Inflammatory macrophage treated with lipopolysaccharide for 1 hour (primary cell): ENCODE measurements at places on chromosomes 7 and 10.

DNA sequence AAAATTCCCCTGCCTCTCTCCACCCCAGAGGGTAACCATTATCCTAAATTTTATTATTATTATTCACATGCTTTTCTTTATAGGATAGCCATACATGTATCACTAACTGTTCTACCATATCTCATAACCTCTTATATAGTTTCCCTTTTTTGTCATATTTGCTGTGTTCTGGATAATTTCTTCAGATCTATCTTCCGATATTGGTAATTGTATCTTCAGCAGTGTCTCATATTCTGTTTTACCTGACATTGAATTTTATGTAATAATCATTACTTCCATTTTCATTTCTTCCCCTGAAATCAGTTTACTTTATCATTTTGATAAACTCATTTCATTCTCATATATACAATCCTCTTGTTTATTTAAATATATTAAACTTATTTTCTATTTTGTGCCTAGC lies 273.5 kb downstream of the ADK start:
- no peak for DNase-seq

GRCh38 chr7:14762561-14762960 lies 140.0 kb downstream of the DGKB start:
- no peak for DNase-seq

DNA sequence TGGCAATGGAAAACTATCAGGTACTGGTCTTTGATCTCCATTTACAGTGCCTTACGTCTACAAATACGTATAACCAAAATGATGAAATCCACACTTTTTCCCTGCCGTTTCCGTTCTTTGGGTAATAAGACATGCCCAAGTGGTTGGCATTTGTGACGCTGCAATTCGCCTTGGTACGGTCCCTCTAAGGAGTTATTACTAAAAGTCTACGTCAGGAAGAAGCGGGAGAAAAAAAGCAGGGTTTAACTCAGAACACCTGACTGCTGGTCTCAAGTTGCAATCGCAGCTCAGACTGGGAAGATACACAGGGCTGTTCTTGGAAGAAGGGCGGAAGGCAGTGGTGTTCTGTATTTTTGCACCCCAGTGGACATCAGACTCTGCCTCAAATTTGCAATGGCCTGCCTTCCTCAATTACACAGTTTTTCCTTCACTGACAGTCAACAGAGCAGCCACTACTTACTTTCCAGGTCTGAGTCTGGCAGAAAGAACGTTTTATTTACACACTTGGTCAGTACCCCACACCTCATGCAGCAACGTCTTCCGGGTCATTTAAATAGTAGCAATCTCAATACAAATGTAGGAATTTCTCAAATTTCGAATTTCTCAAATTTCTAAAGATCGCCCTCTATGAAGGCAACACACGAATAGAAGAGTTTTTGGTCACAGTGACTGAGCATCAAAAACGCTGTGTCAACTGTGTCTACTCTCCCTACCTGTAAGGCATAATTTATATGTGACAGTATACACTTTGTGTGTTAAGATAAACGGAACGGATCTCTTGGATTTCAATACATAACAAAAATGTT lies 2.1 kb downstream of the BAIAP2L1 start:
- DNase-seq, result peak; percentile 52

GRCh38 chr7:20170633-20171032 lies 46.6 kb downstream of the MACC1 start:
- no peak for DNase-seq

DNA sequence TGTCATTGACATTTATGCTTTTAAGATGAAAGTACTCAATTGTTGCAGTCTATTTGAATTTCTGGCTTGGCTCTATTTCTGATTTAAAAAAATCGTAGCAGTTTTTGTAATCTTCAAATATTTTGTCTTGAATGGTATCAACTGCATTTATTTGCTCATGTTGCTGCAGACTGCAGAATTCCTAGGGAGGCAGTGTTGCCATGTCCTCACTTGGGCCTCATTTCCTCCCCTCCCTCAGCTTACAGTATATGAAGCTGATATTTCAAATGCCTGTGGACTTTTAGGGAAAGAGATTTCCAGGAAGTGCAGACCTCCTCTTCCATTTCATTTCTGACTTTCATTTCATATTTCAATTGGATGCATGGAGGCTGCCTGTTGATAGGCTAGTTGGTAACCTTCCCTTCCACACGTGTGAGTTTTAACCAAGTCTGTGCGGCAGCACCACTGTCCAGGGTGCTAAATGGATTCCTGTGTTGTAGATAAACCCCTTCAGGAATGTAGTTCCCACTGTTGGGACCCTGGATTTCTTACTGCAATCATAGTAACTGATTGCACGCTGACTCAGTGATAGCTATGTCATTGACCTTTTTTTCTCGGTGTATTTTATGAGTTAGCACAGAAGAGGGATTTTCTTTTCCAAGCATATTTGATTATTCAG lies 17.5 kb downstream of the VPS50 start:
- DNase-seq, result no peak

- no peak for DNase-seq
These were observed 91.0 kb upstream of the PDCD4 start for GRCh38 chr10:110780704-110781103.

DNA sequence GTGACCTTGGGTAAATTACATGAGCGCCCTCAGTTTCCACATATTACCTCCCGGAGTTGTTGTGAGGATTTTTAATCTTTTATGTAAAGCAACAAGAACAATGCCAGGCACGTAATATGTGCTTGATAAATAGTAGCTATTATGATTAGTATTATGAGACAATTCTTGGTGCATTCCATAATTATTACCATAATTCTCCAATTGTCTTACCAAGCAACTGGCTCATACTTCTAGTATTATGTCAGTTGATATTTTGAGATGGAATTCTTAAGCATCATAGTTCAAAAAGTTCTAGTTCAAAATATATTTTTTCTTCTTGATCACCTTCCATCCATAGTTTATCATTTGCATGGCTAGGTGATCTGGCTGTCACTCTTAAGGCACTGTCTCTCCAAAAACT lies 259.0 kb downstream of the BBS9 start:
- DNase-seq, result no peak

DNA sequence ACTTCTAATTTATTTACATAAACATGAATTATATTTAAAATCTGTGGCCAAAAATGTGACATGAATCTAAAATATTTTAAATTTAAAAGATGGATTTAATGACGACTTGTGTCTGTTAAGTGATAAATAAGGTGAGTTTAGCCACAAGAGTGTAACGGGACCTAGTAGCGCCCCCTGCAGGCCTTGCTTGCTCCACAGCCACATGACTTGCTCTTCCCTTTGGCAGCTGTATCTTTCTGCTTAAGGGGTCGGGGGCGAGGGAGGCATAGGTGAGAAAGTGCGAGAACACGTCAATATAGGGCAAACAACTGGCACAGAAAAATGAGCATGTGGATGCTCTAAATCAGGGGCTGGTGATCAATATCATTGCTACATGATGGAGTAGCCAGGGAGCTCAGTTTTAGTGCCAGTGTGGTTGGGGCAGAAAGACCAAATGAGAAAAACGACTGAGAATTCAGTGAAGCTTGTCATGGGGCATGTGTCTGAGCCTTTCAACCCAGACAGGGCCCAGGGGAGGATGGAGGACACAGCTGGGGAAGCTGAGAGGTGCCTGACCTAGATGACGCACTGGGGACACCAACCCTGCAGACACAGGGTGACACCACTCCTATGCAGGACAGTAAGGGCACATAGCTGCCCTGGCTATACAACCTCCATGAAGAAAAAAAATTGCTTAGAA lies 49.8 kb downstream of the PAXIP1 start:
- peak; percentile 22 for DNase-seq

GRCh38 chr7:156479596-156479995 lies 161.0 kb upstream of the RNF32 start:
- peak; percentile 15 for DNase-seq

- DNase-seq, result no peak
These were observed 4.7 kb downstream of the COPS6 start for GRCh38 chr7:100093498-100093897.

DNA sequence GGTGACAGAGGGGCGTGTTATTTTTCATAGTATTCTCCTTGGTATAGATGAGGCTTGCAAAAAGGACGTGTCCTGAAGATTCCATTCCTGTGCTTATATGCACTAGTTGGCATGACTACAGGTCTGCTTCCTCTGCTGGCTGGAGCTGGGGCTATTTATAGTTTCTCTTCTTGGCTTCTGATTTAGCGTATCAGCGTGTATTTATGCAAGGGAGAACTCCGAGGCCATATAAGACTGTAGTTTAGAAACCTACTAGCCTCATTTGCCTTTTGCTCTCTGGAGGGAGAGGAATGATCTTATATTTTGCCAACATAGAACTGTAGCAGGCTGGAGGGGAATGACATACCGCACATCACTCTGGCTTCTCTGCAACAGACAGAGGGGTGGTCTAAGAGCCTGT lies 39.7 kb downstream of the CACNB2 start:
- DNase-seq, result no peak

GRCh38 chr10:73756183-73756582 lies 12.0 kb downstream of the SEC24C start:
- DNase-seq, result no peak

DNA sequence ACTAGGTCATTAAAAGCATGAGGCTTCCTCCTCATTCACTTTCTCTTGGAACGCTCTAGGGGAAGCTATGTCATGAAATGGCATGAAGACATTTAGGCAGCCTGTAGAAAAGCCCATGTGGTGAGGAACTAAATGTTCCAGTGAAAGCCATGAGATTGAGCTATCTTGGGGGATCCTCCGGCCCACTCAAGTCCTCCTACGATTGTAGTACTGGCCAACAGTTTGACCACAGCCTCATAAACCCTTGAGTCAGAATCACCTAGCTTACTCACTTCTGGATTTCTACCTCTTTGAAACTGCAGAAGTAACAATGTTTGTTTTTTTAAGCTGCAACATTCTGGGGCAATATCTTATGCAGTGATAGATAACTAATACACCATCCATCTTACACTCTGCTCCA lies 605.1 kb downstream of the SORCS1 start:
- no peak for DNase-seq

GRCh38 chr7:21548491-21548890 lies 5.7 kb downstream of the DNAH11 start:
- no peak for DNase-seq

DNA sequence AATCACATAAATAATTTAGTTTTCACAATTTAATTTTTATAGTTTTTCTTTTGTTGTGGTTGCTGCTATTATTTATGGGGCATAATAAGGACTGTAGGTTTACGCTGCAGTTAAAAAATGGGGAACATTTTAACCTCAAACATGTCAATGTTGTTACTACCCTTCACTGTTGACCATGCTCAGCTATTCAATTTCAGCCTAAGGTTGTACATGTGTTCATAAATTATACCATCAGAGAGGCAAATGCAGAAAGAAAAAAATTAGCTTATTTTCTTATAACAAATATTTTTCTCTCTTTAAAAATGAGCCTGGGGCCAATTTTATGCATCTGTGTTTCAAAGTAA lies 110.1 kb upstream of the PITRM1 start:
- DNase-seq, result no peak

DNA sequence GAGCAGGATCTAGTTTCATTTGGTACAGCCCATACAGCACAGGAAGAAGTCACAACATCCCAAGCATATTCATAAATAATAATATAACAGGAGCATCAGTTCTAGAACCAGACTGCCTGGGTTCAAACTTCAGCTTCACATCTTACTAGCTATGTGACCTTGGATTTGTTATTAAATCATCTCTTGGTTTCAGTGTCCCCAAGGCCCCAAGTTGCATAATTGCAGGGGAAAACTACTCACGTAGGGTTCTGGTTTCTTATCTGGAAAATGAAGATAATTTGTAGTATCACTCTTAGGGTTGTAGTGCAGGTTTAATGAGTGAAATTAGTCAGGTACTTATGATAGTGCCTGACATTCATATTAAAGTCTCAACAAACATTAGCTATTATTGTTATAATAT lies 5.5 kb upstream of the IQUB start:
- no peak for DNase-seq
